Fibroblast of upper back skin (primary cell): ENCODE measurements at places on chromosomes 3 and 15.

- peak; percentile 5 for DNase-seq
Observed at GRCh38 chr3:162487138-162487537, 990.5 kb downstream of the OTOL1 start.

GRCh38 chr3:10344147-10344943, 23.4 kb upstream of the SEC13 start:
- DNase-seq, result peak; percentile 39

DNA sequence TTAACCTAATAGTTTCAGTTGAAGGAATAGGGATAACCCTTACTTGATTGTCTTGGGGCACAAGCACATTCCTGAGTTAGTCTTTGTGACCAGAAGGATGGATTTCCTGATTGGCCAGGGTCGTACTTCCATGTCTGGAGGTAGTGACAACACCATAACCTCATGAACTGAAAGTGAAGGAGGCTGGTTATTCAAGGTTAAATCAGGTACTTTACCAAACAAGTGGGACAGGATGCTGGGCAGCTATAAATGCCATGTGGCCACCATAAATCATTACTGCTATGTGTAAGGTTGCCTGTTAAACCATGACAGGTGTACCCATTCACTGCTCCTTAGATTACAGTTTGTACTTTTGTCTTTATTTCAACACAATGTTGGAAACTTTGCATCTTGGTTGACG, 128.3 kb upstream of the SAMMSON start:
- DNase-seq, result no peak

DNA sequence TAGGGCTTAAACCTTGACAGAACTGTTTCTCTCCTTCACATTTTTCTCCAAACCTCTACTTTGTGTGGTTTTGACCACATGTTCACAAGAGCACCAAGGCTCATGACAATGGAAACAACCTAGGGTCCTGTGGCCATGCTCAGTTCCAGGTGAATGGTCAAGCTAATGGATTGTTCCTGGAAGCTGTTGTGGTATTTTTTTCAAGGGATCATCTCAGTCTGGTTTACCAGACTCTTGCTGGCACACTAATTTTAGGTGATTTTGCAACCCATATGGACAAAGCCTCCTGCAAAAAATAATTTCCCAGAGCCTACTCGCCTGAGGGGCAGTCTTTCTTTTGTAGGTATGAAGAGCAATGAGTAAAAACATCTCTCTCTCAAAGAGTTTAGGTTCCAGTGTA, 67.2 kb downstream of the LSAMP start:
- no peak for DNase-seq

GRCh38 chr3:74410276-74410941, 204.1 kb downstream of the CNTN3 start:
- DNase-seq, result no peak

- no peak for DNase-seq
Observed at GRCh38 chr3:126205717-126206655, 25.6 kb upstream of the ALDH1L1 start.

- no peak for DNase-seq
Observed at GRCh38 chr15:36966708-36967107, 133.6 kb downstream of the MEIS2 start.

DNA sequence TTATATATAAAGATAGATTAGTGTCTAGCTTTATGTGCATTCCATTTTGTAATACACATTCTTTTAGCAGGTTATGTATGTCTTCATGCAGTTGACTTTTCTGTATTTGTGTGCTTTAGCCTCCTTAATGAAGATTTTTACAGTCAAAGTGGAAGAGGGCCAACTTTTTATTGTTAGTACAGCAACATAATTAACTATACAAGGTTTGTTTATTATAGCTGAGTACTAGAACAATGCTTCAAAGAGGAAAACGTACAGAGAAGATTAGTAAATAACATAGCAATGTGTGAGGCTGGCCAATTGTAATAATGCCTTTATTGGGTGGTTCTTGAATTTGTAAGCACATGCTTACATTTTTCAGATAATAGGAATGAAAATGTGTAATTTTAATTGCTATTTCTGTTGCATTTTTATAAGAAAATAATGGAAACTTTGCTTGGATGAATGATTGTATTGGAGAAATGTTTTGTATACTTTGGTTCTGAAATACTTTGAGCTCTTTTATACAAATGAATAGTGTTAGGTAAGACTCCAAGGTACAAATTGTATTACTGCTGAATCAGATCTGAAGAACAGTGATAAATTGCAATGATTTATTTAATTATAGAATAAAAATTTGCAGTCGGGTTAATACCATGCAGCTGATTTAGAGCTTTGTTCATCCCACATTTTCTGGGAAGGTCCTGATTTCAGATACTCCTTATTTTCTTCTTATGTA, 41.4 kb downstream of the UBE2E2 start:
- no peak for DNase-seq

- DNase-seq, result no peak
Observed at GRCh38 chr3:126419886-126420786, 25.4 kb downstream of the CFAP100 start.

GRCh38 chr3:107382631-107383030, 5.4 kb downstream of the CCDC54 start:
- DNase-seq, result no peak

DNA sequence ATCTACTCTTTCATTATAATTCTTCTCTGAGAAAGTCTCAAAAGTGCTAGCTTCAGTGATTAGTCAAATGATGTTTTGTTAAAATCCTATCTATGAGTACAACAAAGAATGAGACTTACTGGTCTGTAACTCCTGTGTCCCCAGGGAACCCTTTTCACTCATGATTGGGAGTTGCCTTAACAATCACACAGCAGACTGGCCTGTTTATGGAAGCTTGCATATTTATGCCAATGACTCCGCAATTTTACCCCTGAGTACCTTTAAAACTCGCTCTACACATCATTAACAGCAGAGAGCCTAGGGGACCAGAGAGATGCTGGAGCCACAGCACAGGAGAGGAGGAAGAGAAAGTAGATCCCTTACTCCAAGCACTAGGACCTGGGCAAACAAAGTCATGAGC, 628.1 kb downstream of the IGSF11 start:
- DNase-seq, result no peak

DNA sequence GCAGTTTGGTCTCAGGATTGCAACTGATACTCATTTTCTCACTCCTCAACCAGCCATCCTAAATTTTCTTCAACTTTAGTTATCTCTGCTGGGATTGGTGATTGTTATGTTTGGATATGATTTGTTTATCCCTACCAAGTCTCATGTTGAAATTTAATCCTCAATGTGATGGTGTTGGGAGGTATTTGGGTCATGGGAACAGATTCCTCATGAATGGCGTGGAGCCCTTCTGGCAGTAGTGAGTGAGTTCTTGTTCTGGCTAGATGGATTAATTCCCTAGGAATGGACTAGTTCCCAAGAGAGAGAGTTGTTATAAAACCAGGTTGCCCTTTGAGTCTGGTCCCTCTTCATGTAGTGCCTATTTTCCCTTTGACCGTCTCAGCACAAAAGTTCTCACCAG, 399.9 kb downstream of the SQOR start:
- no peak for DNase-seq

- DNase-seq, result peak; percentile 23
Observed at GRCh38 chr3:3771567-3771966, 27.7 kb upstream of the LRRN1 start.

DNA sequence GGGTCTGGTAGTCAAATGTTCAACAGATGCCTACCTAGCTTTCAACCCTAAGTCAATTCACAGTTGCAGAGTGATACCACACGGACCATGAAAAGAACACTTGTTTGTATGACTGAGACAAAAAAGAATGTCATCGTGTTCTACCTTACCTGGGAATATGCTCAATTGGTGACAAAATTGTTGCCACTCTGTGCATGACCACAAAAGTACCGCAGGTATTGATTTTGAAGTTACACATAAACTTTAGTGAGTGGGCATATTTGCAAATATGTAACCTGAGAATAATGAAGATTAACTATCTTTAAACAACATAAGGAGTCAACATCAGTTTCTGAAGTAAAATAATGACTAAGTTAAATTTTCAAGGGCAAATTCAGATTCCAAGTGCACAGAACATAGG, 53.4 kb upstream of the SNRPN start:
- DNase-seq, result no peak

GRCh38 chr3:38984110-38984509, 67.6 kb downstream of the SCN11A start:
- no peak for DNase-seq
